ENCODE measurements at places on chromosomes 16 and 17.

DNA sequence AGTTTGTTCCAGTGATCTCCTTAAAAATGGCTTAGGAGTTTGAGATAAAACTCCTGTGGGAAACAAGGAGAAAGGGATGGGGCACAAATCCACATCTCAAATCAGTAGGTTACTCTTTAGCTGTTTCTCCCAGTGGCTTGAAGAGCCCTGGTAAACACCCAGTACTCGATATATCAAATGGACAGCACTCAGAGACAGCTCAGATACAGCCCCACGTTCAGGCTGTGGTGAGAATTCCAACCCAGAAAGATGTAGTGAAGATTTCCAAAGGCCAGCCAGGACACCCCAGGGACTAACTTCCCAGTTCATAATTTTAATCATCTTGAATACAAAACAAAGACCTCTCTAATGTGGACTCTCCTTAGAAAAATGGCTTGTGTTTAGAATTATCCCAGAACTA is 6.4 kb upstream of the VEZF1 start:
- DNase-seq, result peak; percentile 24

- DNase-seq, result no peak
Measured at GRCh38 chr17:8069587-8069860, 18.0 kb downstream of the ALOX12B start.

DNA sequence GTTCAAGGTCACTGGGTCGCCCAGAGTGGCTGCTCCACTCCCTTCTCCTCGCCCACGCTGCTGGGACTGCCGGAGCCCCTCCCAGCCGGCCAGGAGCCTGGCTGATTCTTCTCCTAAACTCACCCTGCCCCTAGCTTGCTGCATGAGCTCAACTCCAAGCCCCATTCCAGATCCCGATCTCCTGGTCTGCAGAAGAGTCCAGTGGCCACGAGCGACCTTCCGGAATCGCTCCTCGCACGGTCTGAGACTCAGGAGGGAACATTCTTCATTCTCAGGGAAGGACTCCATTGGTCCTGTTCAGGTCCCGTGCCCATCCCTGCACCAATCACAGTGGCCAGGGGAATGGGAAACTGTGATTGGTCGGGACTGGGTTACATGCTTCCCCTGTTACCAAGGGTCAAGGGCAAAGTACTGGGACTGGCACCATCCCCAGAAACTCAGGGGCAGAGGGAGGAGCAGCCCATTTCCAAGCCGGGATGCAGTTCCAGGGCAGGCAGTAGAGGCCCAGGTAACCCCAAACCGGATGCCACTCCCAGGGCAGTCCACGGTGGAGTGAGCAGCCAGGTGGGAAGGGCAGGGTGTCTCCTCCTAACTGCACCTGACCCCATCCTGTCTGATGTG is 24.5 kb upstream of the CIBAR2 start:
- DNase-seq, result peak; percentile 67

DNA sequence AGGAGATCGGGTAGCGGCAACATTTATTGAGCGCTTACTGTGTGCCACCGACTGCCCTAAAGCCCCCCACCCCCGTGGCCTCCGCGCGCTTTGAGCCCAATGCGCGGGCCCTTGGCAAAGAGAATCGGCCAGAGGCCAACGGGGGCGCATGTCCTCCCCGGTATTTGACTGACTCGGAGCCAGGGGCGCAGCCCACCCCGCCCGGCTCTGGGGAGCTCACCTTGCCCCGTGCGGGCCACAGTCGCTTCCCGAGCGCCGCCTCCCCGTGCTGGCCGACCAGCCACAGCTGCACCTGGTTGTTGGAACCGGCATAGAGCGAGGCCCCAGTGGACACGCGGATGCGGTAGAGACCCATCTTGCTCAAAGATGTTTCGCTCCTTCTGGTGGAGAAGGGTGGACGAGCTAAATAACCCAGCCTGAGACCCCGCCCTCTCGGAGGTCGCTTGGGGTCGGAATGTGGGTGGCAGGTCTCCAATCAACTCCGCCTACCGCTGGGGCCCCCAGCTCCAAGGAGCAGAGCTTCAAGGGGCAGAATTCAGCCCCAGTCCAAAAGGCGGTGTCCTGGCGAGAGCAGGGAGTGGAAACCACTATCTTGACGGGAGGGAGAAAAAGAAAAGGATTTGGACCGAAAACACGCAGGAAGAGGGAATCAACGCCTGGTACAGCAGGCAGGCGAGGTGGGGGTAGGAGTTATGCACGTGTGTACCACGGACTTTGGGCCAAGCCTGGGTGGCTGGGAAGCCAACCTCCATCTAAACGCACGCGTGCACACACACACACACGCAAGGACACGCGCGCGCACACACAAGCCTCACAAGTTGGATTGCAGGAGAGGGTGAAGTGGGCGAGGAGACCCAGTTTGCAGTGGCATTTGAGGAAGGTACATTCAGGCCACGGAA is at the start of gene ALOX15:
ALOX15 (minus strand) TSS at position 382 of the 899 bp plus-strand sequence; CDS start at position 355, 27 bp downstream.
- DNase-seq, result no peak

DNA sequence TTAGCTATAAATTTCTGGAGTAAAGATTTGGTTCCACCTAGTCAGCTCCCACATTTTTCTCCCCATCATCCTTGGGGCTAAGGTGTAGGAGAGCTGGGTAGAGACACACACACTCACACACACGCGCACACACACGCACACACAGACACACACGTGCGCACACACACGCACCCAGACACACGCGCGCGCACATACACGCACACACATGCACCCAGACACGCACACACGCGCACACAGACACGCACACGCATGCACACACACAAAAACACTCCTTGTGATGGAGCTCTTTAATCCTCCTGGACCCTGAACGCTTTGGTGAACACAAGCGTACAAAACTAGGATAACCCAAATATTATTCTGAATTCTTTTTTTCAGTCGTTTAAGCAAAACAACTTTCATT is 253.6 kb downstream of the C16orf95 start:
- DNase-seq, result no peak

GRCh38 chr17:55336426-55336825 is 71.7 kb downstream of the HLF start:
- no peak for DNase-seq

DNA sequence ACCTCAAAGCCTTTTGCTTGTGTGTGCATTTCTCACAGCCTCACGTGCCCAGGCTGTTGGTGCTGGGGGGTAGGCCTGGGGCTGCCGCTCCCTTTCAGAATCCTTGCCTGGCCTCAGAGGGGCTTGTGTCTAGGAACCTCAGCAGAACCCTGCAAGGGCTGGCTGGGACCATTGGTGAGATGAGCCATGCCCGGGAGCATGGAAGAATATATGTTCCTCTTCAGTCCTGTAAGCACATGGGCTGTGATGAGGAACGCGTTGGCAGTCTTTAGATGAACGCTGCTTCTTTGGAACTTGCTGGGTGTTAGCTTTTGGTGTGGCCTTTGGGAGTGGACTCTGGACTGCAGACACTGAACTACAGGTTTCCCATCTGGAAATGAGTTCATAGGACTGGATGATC is 32.0 kb upstream of the SLC5A10 start:
- DNase-seq, result no peak

DNA sequence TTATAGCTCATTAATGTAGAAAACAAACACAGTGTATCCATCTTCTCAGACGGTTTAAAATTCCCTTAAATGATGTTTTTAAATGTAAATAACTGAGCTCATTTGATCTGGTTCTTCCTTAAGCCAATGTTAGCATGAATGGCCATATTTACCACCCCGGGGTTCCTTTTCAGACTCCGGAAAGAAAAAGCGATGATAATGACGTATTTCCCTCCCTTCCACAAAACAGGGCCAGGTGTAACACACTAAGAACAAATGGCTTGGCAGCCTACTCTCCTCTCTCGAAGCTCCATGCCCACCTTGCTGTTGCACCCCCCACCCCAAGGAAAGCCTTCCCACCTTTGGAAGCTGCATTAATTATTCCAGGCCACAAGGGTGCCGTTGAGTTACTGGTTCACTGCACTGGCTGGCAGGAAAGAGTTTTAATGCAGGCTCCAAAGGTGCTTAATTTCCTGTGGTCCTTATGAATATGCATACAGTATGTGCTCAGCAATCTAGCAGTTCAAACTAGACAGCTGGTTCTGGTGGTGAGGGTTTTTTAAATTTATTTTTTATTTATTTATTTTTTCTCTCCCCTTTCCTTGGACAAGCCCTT is 378.9 kb downstream of the WWOX start:
- no peak for DNase-seq

- DNase-seq, result no peak
Measured at GRCh38 chr17:38571833-38572668, 33.7 kb downstream of the SRCIN1 start.

- no peak for DNase-seq
Measured at GRCh38 chr16:2938206-2938605, 25.9 kb upstream of the KREMEN2 start.

DNA sequence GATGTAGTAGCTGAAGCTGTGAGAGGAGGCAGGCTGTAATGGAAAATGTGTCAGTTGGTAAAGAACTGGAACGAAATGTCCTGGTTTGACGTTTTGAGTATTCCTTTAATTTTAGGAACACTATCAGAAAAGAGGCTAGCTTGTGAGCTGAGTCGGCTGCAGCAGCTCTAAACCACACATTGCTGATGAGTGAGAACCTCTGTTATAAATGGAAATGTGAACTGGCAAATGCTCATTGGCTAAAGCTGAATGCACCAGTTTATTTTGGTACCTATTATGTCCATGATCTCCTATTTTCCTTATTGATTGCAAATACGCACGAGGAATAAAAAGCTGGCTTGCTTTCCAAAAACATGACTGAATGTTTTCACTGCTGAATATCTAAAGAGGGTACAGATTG is 11.0 kb upstream of the WIPI1 start:
- no peak for DNase-seq

DNA sequence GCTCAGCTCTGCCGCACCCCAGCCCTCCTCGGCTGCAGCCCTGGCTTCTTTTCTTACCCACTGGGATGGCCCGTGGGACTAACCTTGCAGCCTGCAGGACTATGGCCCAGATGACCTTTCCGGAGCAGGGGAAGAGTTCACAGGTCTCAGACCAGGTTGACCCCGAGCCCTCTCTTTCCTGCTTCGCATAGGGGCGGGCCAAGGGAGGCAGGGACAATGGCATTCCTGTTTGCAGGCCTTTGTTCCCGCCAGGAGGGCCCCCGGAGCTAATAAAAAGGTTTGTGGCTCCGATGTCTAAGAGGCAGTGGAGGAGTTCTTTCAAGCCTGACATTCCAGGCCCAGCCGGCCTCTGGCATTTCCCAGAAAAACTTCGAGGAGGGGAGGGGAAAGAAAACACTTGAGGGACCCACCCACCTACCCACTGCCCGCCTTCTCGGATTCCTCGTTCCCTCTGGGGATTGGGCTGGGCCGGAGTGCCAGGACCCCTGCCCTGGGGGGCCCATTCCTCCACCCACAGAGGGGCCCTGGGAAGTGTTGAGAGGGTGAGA is 5.8 kb upstream of the SOCS3 start:
- no peak for DNase-seq

- DNase-seq, result no peak
Measured at GRCh38 chr17:83009414-83010205, 69.8 kb upstream of the METRNL start.

DNA sequence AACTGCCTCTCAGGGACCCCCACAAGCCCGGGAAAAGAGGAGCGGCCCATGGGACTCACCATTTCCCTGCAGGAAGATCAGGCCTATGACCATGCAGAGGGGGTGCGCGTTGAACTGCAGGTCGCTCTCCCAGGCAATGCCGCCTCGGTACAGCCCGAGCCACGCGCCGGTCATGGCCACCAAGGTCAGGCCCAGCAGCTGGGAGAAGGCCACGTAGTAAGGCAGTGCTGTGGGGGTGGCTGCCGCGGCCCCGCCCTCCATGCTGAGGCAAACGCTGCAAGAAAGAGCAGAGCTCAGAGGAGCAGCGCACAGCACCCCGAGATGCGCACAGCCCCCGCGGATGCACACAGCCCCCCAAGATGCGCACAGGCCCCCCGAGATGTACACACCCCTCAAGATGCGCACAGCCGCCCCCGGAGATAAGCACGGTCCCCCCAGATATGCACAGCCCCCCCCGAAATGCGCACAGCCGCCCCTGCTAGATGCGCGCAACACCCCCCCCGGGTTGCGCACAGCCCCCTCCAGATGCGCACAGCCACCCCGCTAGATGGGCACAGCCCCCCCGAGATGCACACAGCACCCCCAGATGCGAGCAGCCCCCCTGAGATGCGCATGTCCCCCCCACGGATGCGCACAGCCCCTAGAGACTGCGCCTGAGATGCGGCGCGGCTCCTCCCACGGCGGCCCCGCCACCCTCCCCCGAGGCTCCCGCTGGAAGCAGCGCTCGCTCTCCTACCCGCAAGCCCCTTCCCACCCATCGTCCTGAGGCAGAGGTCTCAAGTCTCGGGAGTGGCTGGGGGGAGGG is 8.6 kb downstream of the CYB561 start:
- no peak for DNase-seq

DNA sequence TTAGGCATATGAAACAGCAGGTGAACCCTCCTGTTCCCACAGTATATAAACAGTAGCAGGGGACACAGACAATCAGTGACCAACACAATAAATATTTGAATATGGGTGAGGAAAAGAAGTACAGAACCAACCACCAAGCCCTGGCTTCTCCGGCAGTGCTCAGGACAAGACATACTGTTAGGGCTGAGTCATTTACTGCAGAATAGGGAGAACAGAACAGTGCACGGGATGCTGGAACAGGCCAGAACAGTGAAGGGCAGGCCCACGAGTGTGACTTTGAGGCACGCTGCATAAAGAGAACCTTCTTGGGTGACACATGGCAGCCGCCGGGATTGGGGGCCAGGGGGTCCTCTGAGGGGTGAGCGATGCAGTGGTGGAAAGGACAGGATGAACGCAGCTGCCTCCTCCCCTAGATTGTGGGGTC is 160.4 kb downstream of the CMIP start:
- DNase-seq, result no peak

DNA sequence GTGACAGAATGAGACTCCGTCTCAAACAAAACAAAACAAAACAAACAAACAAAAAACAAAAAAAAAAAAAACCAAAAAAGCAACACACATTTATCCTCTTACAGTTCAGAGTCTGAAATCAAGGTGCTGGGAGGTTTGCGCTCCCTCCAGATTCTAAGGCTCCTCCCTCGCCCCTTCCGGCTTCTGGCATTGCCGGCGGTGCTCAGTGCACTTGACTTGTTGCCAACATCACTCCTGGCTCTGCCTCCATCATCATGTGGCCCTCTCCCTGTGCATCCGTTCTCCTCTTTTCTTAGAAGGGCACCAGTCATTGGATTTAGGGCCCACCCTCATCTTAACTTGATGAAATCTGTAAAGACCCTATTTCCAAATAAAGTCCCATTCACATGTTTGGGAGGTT is 73.8 kb downstream of the RBFOX3 start:
- DNase-seq, result no peak
